ENCODE measurements at places on chromosomes 5 and 9. TPM values are rescaled to one million over a fixed set of nuclear protein-coding genes. Genes with fewer than 3 reads are reported as not detected.

DOCK8 gene
- total RNA-seq = 8.1 TPM

RAI14 gene
- 145 TPM for total RNA-seq

POLR3G gene
- total RNA-seq = 4.4 TPM

LECT2 gene
- not detected for total RNA-seq

DNA sequence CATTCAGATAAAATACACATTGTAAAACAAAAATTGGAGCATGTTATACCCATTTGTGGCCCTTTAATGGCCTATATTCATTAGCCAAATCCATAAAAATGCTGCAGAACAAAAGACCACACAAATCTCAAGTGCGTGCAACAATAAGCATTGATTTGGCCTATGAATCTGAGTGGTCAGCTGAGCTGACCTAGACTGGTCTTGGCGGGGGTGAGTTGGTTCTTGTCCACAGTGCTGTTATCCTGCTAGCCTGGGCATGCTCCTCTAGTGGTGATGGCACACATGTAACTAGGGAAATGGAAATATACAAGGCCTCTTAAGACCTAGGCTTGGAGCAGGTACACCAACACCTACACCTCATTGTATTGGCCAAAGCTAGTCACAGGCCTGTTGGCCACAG, 122.2 kb upstream of the TBCA start:
- DNase-seq = no peak
- H3K4me3 ChIP-seq = no peak overlapping the region
- H3K27me3 ChIP-seq = no peaks in the 10 kb centered on the region
- H3K27ac ChIP-seq = no peak overlapping the region
- no peaks in the 10 kb centered on the region for H3K36me3 ChIP-seq
- peaks cover 12% of the 10 kb centered on the region for H3K4me1 ChIP-seq

DNA sequence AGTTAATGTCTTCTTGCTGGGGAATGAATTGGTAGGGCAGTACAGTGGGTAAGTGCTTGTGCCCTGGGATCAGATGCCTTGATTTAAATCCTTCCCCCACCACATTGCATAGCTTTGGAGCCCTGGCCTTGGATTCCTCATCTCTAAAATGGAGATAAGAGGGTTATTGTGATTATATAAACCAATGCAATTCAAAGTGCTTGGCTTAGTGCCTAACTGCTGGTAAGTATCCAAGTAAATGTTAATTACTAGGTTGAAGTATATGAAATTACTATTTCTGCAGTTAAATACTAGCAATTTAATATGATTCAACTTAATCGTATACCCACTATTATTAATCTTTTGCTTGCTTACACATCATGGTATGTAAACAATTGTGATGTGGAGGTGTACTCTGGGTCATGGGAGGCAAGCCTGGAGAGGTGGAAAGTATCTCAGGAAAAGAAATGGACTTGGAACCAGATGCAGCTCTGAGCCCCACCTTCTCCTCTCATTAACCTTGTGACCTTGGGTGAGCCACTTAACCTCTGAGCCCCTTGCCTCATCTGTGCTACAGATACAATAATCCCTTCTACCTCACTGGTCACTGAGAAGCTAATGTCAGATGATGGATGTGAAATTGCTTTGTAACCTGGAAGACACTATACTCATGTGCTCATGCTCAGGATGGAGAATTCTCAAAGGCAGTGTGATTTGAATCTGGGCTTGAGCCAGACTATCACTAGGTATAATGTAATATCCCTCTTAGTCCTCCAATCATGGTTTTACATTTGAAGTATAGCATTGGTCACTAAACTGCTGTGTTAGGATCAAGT, 23.8 kb downstream of the NEUROG1 start:
- no peak for DNase-seq
- H3K27me3 ChIP-seq = peaks cover 44% of the 10 kb centered on the region
- no peak overlapping the region for H3K27ac ChIP-seq

GRCh38 chr5:176995122-176995490, 11.5 kb downstream of the UIMC1 start:
- no peak overlapping the region for H3K4me3 ChIP-seq
- H3K27me3 ChIP-seq = no peaks in the 10 kb centered on the region
- H3K36me3 ChIP-seq = peaks cover 7% of the 10 kb centered on the region
- peak overlapping the region; percentile 96 for H3K27ac ChIP-seq
- DNase-seq = no peak
- peaks cover 26% of the 10 kb centered on the region for H3K4me1 ChIP-seq

GRCh38 chr5:17364987-17365810, 132.8 kb upstream of the TAF11L2 start:
- no peak overlapping the region for H3K27ac ChIP-seq
- 0 out of 2 replicates have a peak, but pooled peaks cover 4% of the 10 kb centered on the region for H3K27me3 ChIP-seq
- H3K4me1 ChIP-seq = 0 out of 2 replicates have a peak, but pooled peaks cover 7% of the 10 kb centered on the region
- H3K4me3 ChIP-seq = no peak overlapping the region
- no peaks in the 10 kb centered on the region for H3K36me3 ChIP-seq
- no peak for DNase-seq

- no peaks in the 10 kb centered on the region for H3K27me3 ChIP-seq
- DNase-seq = no peak
- H3K36me3 ChIP-seq = no peaks in the 10 kb centered on the region
- H3K27ac ChIP-seq = no peak overlapping the region
- H3K4me3 ChIP-seq = no peak overlapping the region
Observed at GRCh38 chr5:137283801-137284200, 215.3 kb downstream of the SPOCK1 start.

GRCh38 chr9:135344523-135344901, 135.1 kb upstream of the PPP1R26 start:
- H3K27me3 ChIP-seq = peaks cover 100% of the 10 kb centered on the region
- no peak overlapping the region for H3K4me3 ChIP-seq
- H3K36me3 ChIP-seq = no peaks in the 10 kb centered on the region
- H3K27ac ChIP-seq = no peak overlapping the region
- DNase-seq = no peak

GRCh38 chr9:24602693-24603352, 57.1 kb upstream of the IZUMO3 start:
- H3K27ac ChIP-seq = no peak overlapping the region
- DNase-seq = no peak
- no peaks in the 10 kb centered on the region for H3K36me3 ChIP-seq
- no peaks in the 10 kb centered on the region for H3K4me1 ChIP-seq
- H3K4me3 ChIP-seq = no peak overlapping the region

DNA sequence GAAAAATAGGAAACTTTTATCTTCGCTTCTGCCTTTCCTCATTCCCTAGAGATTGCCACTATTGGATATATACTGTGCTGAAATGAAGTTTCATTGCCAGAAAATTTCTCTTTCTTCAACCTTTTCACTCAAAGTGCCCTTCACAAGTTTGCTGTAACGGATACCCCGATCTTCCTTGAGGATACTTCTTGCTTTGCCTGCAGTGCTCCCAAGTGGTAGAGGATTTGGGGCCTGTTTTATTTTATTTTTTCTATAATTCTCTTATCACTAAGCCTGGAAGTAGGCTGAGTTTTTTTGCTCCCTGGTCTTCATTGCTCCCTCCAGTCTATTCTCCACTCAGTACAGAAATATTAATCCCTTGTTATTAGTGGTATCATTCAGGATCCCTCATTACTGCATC, 481.4 kb upstream of the CDH18 start:
- DNase-seq = no peak
- no peaks in the 10 kb centered on the region for H3K36me3 ChIP-seq
- no peak overlapping the region for H3K4me3 ChIP-seq
- no peaks in the 10 kb centered on the region for H3K27me3 ChIP-seq
- no peaks in the 10 kb centered on the region for H3K4me1 ChIP-seq
- no peak overlapping the region for H3K27ac ChIP-seq
